T-helper 2 cell treated with Interferon-gamma antibody and Interleukin-4, amounts not matched to agents 5 μg/mL and 100 μg/mL, for 36 hours (primary cell): ENCODE measurements at places on chromosomes 2 and 18.

DNA sequence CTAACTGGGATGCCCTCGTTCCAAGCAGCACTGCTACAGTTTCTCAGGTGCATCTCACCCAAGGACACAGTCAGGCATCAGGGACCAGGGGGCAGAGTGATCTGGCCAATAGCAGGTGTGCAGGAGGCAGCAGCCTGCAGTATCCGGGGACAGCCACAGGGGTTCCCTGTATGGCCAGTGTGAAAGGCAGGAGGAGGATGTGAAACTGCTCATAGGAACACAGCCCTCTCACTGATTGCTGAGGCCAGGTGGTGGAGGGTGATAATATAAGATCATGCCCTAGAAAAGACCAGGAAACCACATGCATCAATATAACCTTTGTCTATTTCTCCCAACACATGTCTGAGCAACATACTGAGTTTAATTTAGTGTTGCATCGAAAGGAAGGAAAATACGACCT is 112.7 kb upstream of the TACR1 start:
- no peak for DNase-seq
- H3K4me1 ChIP-seq: no peaks in the 10 kb centered on the region
- H3K36me3 ChIP-seq: no peaks in the 10 kb centered on the region

- no peak overlapping the region for H3K27ac ChIP-seq
- no peak for DNase-seq
- no peaks in the 10 kb centered on the region for H3K36me3 ChIP-seq
- H3K27me3 ChIP-seq: no peaks in the 10 kb centered on the region
- H3K4me1 ChIP-seq: no peaks in the 10 kb centered on the region
These were observed 247.4 kb downstream of the XIRP2 start for GRCh38 chr2:167135706-167136105.

DNA sequence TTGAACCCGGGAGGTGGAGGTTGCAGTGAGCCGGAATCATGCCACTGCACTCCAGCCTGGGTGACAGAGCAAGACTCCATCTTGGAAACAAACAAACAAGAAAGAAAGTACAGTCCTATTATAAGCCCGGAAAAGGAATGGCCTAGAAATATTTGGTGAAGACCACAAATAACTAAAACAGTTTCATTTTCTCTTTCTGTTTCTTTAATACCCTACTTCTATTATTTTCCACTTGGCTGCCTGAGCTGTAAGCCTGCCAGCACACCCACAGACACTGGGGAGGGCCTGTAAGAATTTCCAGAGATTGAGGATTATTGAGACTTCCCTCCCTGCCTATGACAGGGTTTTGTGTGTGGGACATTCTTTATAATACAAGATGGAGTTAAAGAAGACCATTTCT is 188.0 kb upstream of the DCC start:
- H3K27ac ChIP-seq: no peak overlapping the region
- no peaks in the 10 kb centered on the region for H3K36me3 ChIP-seq
- no peaks in the 10 kb centered on the region for H3K27me3 ChIP-seq
- no peak for DNase-seq
- H3K4me1 ChIP-seq: no peaks in the 10 kb centered on the region

- H3K4me1 ChIP-seq: no peaks in the 10 kb centered on the region
- peaks cover 38% of the 10 kb centered on the region for H3K27me3 ChIP-seq
- H3K27ac ChIP-seq: no peak overlapping the region
- H3K4me3 ChIP-seq: no peak overlapping the region
These were observed 7.3 kb upstream of the VAPA start for GRCh38 chr18:9906481-9906880.

- no peak overlapping the region for H3K27ac ChIP-seq
- no peak overlapping the region for H3K4me3 ChIP-seq
- H3K4me1 ChIP-seq: no peaks in the 10 kb centered on the region
- DNase-seq: no peak
- no peaks in the 10 kb centered on the region for H3K36me3 ChIP-seq
These were observed 19.7 kb upstream of the SCG2 start for GRCh38 chr2:223621901-223622300.
